ENCODE measurements at places on chromosomes 2 and 18. TPM values are rescaled to one million over a fixed set of nuclear protein-coding genes. Genes with fewer than 3 reads are reported as not detected.

Gene GRB14
- total RNA-seq, result 0.29 TPM

Gene SNTG2
- total RNA-seq, result not detected

Gene LINC00305
- not detected for total RNA-seq

Gene TRABD2A
- total RNA-seq, result 17.5 TPM

Gene CELF4
- total RNA-seq, result not detected

Gene IL36G
- not detected for total RNA-seq
